ENCODE measurements at places on chromosomes 6 and 20.

DNA sequence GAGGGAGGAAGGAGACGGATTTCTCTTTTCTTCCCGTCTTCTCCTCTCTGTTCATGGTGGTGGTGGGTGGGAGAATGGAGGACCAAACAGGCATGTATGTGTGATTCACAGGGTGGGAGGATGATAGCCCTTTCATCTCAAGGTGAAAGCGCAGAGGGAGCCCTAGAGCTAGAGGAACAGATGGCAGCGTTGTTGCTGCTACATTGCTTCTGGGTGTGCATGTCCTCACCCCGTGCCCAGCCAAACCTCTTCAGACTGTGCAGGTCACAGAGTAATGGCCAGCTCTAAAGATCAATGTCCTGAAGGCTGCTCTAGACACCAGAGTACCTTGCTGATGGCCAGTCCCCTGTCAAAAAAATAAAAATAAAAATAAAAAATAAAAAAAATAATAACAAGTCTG, 301.8 kb downstream of the TBC1D7 start:
- DNase-seq = no peak

DNA sequence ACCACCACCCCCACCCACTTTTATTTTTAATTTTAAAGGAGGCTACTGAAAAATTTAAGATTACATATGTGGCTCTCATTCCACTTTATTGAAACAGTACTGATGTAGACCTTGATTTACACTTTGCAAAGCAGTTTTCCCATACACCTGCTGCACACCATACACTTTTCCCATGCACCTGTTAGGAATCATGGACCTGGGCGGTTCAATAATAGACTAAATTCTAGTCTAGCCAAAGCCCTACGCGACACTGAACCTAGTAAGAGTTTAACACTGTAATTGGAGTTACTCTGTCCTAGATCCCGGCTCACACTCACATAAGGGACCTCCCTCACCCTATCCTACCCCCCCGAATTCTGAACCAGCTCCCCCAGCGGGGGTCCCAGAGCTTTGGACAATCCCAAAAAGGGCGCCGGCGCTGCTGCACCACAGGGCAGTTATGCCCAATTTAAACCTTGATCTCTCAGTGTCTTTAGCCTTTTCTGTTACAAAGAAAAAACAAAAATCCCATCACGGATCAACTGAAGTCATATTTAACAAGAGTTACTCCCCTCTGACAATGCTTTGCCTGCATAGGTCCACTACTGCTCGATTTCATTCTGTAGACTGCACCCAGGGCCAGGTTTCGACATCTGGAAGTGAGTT, 2.4 kb upstream of the GCLC start:
- no peak for DNase-seq

DNA sequence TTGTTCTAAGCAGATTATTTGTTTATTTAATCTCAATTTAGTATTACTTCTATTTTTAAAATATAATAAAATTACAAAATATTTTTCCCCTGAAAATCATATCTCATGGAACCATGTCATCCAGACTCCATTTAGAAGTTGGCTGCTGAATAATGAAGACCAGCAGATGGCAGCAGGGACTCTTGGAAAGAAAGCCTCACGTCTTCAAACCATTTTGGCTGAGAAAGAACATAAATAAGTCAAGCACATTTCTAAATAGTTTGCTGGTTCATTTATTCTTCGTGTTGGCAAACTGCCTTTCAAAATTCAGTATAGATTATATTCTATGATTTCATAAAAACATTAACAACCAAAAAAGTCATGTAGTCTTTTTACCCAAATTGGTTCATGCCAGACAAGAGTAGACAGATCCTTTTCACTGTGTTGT, 71.7 kb downstream of the RCAN2 start:
- peak; percentile 15 for DNase-seq

DNA sequence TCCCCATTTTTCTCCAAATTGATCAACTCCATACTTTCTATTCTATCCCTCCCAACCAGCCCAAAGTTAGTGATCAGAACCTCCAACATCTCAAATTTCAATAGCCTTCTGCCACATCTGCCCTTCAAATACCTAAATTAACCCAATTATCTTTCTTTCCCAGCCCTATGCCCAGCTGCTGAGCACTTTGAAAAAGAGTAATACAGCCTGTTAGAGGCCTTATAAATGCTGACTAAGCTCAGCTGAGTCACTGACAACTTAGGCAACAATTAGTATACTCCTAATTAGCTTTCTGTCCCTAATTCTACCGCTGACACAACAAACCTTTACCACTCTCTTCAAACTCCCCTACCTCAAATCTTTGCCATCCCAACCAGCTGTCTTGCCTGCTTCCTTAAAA, 23.5 kb downstream of the RUNX2 start:
- DNase-seq = no peak
